ENCODE measurements at places on chromosomes 16 and 17.

- no peak for DNase-seq
Observed at GRCh38 chr17:29663155-29663554, 40.4 kb upstream of the CORO6 start.

DNA sequence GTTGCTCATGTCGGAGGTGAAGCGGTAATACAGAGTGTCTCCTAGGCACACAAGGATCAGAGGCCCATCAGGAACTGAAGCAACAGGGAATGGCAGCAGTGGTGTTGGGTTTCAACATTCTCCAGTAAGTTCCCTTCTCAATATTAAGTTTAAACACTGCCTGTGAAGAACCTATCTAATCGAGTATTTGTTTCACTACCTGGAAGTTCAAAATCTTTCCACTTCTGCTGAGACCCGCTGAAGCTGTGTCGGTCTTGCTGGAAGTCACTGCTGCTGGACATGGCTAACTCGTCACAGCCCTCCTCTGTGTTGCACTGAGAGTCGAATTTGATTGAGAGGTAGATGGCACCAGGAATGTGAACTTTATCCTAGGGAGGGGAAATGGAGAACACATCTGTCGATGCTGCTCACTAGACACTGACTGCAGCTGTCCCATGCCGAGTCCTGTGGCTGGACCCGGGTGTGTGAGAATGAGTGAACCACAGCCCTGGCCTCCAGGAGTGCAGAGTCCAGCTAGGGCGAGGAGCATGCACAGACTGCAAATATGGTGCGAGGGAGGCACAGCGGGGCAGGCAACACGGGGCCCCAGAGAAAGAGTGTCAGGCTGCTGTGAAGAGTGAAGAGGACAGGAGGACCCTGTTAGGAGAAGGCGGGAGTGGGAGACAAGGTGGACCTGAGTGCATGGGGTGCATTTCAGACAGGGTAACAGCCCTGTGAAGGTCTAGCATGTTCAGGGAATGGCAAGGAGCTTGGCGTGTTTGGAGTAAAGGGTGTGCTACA is 50.1 kb upstream of the ATP2A3 start:
- no peak for DNase-seq

DNA sequence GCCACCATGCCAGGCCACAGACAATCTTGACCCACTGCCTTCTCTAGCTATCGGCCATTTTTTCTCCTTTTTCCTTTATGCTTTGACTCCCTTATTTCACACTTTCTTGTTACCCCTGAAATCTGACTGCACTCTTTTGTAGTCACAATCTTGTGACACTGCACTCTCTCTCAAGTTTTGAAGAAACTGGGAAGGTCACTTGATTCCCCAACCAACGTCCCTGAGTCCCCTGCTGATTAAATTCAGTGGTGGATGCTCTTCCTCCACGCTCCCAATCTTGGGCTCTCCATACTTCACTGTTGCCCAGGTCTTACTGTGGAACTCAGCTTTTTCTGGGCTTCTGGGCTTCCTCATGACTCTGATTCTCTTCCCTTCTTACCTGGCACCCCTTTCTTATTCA is 33.9 kb downstream of the PECAM1 start:
- no peak for DNase-seq

DNA sequence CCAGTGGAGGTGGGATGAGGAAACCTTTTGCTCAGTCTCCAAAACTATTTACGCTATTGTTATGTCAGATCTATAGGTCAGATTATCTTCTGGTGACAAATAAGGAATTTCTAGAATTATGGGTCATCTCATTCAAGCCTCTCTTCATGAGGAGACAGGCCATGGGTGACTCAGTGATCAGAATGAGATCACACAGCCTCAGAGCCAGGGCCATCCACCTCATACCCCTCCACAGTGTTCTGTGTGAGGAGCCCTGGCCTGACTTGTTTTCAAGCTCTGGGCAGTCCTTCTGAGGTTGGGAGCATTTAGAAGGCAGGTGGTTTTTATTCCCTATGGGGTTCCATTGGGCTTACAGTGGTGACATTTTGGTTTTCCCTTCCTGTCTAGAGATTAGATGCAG is 26.5 kb downstream of the YPEL2 start:
- no peak for DNase-seq

- DNase-seq: no peak
Observed at GRCh38 chr16:75491876-75492275, 3.4 kb downstream of the CHST6 start.

GRCh38 chr17:39787743-39788484 is 50.2 kb downstream of the GRB7 start:
- DNase-seq: no peak

- DNase-seq: no peak
Observed at GRCh38 chr17:7144213-7144612, 29.6 kb upstream of the ASGR2 start.

DNA sequence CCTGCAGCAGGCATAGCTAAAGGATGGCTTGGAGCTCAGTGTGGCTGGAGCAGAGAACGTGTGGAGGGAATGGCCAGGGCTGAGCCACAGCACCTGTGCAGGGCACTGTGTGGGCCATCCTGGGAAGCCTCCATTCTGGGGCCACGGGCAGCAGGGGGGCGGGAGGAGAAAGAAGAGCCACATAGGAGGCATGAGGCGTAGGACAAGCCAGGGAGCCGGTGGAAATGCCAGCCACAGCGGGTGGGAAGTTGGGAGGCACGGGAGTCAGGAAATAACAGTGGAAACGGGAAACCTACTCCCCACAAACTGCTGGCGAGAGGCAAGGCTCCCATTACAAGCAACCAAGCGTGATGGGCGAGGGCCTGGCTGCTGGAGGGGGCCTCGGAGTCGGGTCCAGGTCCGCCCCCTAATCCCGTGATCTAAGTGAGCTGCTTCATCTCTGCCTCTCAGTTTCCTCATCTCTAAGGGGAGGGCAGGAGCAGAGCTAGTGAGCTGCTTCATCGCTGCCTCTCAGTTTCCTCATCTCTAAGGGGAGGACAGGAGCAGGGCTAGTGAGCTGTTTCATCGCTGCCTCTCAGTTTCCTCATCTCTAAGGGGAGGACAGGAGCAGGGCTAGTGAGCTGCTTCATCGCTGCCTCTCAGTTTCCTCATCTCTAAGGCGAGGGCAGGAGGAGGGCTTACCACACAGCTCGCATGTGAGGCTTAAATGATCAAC is 104.9 kb downstream of the ADCY9 start:
- DNase-seq: no peak

- DNase-seq: no peak
Observed at GRCh38 chr16:81836279-81837054, 57.4 kb downstream of the PLCG2 start.

GRCh38 chr17:80476877-80477646 is 655 bp upstream of the NPTX1 start:
- no peak for DNase-seq

DNA sequence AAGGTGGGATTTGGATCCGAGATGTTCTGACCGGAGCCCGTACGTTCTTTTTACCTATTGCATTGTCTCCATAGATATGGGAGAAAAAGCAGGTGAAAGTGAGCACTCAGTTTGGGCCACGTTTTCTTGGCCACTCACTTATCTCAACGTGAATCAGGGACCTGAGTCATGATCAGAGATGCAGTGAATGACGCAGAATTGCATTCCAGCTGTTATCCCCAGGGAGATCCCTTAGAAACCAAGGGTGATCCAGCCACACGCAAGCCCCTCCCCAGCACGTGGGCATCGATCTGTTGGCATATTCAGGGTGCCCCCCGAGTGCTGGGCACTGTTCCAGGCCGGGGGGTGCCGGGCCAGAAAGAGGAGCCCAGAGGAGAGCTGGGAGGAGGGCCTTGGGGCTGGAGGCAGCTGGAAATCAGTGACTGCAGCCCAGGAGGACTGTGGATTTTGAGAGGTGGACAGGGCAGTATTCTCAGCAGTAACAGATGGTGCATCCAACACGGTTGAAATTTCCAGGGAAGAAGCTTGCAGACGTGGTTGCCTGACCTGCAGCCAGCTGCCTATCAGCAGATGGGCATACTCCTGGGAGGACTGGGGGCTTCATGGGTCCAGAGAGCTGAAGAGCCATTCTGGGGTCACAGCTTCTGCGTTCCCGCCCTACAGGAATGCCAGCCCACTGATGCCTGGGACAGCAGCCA is 87.2 kb upstream of the CACNG5 start:
- no peak for DNase-seq
